Stimulated activated CD4-positive, alpha-beta T cell treated with anti-CD3 and anti-CD28 coated beads, Interleukin-1b, Interleukin-23, amount 100 ng/mL, for 48 hours (primary cell): ENCODE measurements at places on chromosomes 6 and 20.
A peak's percentile ranks its signal among the peaks of the same experiment; 100 is the strongest.

GRCh38 chr6:16688436-16688835 lies 72.8 kb downstream of the ATXN1 start:
- DNase-seq: no peak

GRCh38 chr6:108383981-108384380 lies 89.1 kb downstream of the AFG1L start:
- DNase-seq: no peak

GRCh38 chr20:47361057-47361915 lies 4.8 kb upstream of the ZMYND8 start:
- no peak for DNase-seq

GRCh38 chr6:168934660-168935627 lies 318.7 kb downstream of the THBS2 start:
- no peak for DNase-seq

GRCh38 chr6:144144996-144145395 lies 5.3 kb upstream of the STX11 start:
- no peak for DNase-seq

DNA sequence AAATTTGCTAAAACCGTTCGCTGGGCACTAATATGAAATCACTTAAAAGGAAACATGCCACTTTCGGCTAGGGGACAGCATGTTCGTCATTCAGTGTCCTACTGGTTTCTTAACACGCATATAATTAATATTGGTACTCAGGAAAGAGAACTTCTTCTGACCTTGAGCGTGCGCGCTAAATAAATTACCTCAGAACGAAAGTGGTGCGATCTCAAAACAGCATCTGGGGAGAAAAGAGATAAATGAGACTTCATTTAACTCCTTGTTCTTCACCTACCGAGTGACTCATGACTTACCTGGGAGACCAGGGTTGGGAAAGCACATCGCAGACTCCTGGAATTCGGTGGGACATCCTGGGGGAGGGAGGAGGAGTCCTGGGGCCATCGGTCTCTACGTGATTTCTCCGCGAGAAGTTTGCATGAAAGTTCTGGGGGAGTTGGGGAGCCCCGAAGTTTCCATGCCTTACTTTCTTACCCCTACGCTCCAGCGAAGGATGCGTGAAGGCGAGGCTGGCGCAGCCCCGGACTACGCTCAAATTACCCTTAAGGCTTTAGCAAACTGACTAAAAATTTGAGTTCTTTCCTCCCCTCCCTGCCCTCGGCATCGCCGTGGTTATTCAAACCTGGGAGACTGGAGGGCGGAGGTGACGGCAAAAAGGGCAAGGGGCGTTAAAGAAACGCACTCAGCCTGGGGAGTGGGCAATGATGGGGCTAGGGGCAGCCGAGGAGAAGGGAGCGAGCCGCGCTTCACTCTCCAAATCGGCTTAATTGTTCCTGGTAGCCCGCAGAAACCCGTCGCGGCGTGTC lies 1.1 kb upstream of the BEND6 start:
- DNase-seq: no peak

DNA sequence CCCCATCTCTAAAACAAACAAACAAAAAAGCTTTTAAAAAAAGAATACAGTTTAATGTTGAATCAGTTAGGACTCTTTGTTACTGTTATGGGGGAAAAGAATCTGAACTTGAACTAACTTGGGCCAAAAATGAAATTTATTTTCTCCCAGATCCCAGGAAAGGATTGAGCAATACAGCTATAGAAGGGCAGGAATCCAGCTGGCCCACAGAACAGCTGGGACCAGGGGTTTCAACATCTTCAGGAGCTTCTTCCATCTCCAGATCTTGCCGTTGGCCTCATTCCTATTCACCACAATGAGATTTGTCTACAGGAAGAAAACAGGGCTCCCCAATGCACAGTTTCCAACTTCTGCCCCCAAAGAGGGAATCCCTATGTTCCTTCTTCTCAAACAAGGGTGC lies 43.2 kb upstream of the AKAP12 start:
- no peak for DNase-seq

- DNase-seq: no peak
These were observed 270.7 kb upstream of the TAB2 start for GRCh38 chr6:149046822-149047246.

- DNase-seq: no peak
These were observed 27.5 kb upstream of the SNRPC start for GRCh38 chr6:34729631-34730470.

GRCh38 chr6:134288538-134289203 lies 29.2 kb downstream of the SGK1 start:
- DNase-seq: no peak

- DNase-seq: peak; percentile 86
These were observed 11.5 kb downstream of the IRF4 start for GRCh38 chr6:402901-403658.

- DNase-seq: no peak
These were observed 8.0 kb downstream of the SLC22A3 start for GRCh38 chr6:160356074-160356744.

- peak; percentile 74 for DNase-seq
These were observed 217.0 kb upstream of the MYLIP start for GRCh38 chr6:15911753-15912504.

DNA sequence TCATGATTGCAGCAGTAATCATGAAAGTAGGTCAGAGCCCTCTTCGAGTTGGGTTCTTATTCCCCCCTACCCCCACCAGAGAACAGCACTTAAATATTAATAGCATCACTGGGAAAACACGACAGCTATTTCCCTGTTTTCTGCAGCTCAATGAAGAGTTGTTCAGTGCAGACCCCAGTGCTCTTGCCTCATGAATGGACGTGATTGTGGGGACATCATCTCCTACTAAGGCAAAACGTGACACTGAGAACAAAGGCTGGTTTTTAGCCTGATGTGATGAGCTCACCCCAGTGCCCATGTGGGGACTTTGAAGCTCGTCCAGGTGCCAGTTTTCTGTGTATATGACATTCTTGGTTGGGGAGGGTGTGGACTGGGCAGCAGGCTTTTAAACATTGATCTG lies 105.9 kb downstream of the SLC35F1 start:
- no peak for DNase-seq

GRCh38 chr20:63057171-63058117 lies 50.7 kb upstream of the BHLHE23 start:
- no peak for DNase-seq

DNA sequence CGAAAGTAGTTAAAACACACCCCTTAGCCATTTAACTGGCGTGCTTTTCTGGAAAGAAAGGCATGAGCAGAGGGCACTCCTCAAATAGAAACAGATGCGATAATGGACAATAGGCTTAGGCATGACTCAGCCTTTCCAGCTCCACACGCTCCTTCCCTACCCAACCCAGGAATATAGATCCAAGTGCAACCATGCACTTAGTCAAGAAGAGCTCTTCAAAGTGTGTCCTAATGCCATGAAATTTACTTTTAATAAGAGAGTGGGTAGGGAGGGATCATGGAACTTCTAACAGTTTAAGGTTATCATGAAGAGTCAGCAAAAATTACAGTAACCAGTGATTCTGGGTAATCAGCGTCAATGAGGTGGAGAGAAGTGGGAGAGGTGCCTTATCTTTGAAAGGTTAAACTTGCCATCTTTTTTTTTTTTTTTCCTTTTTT lies 2.4 kb upstream of the EFHC1 start:
- no peak for DNase-seq

DNA sequence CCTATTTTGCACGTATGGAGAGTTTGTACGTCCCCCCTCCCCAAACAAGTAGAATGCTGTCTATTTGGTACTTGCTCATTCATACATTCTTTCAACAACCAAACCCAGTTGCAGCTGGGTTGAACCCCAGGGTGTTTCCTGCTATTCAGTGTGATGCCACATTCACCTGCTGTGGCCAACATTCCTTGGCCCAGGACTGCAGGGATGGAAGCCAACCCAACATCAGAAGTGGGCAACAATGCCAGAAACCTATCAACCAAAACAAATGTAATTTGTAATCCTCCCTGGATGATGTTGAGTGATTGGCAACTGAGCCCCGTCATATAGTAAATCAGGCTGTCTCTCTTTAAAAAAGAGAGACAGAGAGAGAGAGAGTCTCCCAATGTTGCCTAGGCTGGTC lies 8.9 kb downstream of the NT5E start:
- DNase-seq: no peak

GRCh38 chr6:114068771-114069170 lies 97.8 kb upstream of the HDAC2 start:
- DNase-seq: no peak

DNA sequence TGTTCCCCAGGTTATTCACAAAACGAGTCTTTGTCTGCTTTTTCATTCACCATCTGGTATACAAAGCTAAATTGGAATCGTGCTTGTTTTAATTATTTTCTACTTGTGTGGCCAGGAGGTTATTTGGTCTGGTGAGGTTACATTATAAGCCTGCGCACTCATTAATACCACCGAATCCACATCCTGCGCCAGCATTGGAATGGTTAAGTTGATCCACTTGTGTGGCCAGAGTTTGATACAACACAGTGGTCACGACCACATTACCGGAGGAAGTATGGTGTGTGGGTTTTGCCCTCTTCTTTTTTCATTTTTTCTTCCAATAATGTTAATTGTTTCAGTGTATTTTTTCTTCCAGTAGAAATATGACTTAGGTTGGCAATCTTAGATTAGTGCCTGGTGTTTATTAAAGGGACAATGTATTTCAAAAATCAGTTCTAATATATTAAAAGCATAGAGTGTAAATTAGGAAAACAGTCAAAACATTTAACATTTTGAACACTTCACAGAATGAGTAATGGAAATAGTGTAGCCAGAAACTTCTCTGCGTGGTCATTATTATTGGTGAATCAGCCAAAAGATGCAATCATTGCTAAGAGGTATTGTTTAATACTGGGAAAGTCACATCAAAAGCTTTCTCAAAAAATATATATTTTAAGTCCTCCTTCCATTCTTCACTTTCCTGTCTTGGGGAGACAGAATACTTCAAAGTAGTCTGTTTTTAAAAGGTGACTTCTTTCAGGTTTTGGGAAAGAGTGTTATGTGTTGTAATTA lies 84.5 kb downstream of the JARID2 start:
- no peak for DNase-seq

GRCh38 chr6:137258170-137258569 lies 39.0 kb upstream of the IFNGR1 start:
- no peak for DNase-seq
